ENCODE measurements at places on chromosomes 5 and 9. TPM values are rescaled to one million over a fixed set of nuclear protein-coding genes. Genes with fewer than 3 reads are reported as not detected.

- DNase-seq, result no peak
Measured at GRCh38 chr5:147557876-147558745, 48.2 kb upstream of the DPYSL3 start.

DNA sequence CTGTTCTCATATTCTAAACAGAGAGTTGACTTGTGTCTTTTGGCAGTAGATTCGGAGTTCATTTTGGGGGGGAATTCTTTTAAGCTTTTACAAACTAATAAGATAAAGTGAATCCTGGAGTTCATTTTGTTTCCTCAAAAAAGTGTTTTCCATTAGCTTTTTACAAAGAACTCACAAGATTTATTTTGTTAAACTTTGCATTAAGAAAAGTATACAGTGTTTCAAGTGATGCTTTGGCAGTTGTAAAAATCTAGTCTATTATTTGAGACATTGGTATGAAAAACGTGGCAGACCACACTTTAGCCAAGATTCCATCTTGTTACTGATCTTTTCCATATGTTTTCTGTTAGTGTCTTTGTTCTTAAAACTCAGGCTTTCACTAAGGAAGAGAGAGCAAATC lies 1.2 kb upstream of the OMD start:
- no peak for DNase-seq

Gene SPOCK1
- total RNA-seq, result 21.9 TPM

GRCh38 chr5:55063220-55063863 lies 39.1 kb upstream of the GZMA start:
- no peak for DNase-seq

Gene NANS
- 67.2 TPM for total RNA-seq

GRCh38 chr5:127070243-127070642 lies 3.1 kb downstream of the C5orf63 start:
- DNase-seq, result no peak

GRCh38 chr5:139212486-139212885 lies 14.3 kb upstream of the SIL1 start:
- DNase-seq, result no peak

- DNase-seq, result no peak
Measured at GRCh38 chr9:130640681-130641080, 23.7 kb upstream of the PRDM12 start.

GRCh38 chr5:137731176-137731575 lies 4.7 kb downstream of the KLHL3 start:
- DNase-seq, result no peak

DNA sequence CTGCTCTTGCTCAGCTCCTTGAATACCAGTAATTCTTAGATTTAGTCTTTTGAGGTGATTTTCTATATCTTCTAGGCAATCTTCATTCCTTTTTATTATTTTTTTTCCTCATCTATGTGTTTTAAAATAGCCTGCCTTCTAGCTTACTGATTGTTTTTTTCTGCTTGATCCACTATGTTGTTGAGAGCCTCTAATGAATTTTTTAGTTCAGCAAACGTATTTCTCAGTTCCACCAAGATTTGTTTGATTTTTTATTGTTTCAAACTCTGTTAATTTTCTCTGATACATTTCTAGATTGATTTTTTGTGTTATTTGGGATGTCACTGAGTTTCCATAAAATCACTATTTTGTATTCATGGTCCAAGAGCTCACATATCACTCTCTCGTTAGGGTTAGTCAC lies 9.5 kb downstream of the POLK start:
- DNase-seq, result no peak

Gene FIBCD1
- not detected for total RNA-seq

DNA sequence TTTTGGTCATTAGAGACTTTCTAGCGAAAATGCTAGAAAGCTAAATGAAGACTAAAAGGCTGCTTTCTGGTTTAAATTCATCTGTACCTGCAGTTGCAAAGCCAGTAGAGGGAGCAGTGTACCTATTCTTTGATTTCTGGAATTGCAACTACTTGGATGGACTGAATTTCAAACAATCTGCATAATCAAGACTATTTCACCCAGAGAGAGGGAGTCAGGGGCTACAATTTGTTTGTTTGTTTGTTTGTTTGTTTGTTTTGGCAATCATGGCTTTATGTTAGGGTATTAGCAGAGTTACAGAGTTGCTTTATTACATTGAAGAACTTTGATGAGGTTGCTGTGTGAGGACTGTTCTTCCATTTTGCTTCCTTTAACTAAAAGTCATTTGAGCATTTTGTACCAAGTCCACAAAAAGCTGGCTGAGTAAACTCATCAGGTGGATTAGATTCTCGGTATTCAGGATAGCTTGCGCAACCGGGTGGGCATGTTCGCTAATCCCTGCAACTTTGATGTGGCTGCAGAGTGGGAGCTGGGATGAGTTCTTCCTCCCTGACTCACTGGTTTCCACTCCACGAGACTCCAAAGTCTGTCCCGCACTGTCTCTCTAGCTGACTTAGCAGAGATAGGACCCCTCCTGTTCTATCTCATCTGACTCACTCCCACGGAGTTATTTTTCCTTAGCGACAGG lies 80.0 kb upstream of the TUT7 start:
- no peak for DNase-seq

DNA sequence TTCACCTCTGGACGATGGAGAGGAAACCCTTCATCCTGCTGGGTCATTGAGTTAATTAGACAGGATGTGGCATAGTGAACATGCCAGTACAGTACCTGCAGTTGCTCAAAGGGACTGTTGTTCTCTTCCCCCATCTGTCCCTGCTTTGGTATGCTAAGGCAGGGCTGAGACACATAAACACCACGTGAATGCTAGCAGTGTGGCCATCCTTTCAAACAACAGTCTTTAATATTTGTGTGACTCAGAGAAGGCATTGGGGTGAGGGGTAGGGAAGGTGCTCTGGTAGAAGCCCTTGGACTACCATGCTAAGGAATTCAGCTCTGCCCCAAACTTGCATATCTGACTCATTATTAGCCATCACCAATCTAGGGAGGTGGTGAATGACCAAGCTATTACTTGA lies 180.2 kb upstream of the ZNF618 start:
- DNase-seq, result no peak

Gene CDH9
- not detected for total RNA-seq

Gene EMB
- total RNA-seq, result 5.4 TPM

- no peak for DNase-seq
Measured at GRCh38 chr5:132391247-132391646, 21.7 kb downstream of the SLC22A5 start.

- no peak for DNase-seq
Measured at GRCh38 chr9:70411121-70411929, 3.1 kb downstream of the KLF9 start.

Gene C7
- 245 TPM for total RNA-seq

Gene NUDT2
- 20.9 TPM for total RNA-seq

DNA sequence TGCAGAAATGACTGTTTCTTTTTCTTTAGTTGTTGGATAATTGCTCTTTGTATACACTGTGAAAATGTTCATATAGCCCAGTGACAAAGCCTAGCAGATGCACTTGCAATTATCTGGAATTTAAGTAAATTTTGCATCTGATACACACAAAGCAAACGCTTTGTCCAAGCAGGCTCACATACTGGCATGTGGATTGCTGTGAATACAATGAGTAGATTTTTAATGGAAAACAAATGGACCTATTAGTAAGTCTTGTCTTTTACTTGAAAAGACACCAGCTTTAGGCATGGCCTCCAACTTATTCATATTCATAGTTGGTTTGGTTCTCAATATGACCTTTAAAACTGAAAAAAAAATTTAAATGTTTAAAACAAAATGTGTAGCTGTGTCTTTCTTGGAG lies 1299.8 kb upstream of the WWC1 start:
- no peak for DNase-seq

DNA sequence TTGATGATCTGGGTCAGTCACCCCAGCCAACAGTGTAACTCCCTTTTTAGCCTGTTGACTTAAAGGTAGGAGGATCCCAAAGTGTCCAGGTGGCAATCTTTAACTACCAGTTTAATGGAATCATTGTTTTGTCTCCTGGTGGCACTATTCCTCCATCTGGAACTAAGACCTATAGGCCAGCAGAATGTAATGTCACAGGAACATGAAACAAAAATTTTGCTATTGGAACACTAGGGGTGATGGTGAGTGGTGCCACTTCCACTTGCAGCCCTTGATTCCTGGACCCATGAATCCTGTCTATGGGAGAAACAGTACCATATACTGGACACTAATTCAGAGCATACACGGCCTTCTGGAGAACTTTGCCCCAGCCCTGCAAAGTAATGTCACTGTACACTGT lies 219.5 kb upstream of the RASA1 start:
- DNase-seq, result no peak

DNA sequence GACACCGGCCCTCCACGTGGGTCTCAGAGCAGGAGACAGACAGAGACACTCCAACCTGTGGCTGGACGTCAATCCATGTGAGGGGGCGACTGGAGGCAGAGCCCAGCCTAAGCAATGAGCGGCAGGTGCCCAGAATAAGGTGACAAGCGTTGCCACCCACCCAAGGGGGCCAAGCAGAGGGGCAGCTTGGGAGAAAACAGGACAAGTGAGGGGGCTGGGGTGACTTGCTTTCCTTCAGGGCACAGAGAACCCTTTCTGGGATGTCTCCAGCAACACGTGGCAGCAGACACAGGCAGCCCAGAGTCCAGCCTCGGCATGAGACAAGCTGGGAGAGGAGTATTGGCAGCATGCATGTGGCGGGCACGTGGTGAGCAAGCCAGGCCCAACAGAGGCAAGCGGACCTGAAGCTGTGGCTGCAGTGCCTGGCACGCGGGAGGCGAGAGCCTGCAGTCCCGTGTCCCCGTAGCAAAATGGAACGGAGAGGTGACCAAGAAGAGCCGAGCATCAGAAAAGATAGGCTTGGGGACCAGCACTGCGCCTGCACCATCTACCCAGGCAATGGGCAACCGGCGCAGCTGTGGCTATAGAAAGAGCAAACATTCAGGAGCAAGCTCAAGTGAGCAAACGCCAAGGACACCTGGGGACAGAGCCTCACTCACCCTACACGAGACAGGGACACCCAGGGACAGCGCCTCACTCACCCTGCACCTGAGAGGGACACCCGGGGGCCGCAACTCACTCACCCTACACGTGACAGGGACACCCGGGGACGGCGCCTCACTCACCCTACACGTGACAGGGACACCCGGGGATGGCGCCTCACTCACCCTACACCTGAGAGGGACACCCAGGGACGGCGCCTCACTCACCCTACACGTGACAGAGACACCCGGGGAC lies 6.2 kb downstream of the TERT start:
- no peak for DNase-seq

DNA sequence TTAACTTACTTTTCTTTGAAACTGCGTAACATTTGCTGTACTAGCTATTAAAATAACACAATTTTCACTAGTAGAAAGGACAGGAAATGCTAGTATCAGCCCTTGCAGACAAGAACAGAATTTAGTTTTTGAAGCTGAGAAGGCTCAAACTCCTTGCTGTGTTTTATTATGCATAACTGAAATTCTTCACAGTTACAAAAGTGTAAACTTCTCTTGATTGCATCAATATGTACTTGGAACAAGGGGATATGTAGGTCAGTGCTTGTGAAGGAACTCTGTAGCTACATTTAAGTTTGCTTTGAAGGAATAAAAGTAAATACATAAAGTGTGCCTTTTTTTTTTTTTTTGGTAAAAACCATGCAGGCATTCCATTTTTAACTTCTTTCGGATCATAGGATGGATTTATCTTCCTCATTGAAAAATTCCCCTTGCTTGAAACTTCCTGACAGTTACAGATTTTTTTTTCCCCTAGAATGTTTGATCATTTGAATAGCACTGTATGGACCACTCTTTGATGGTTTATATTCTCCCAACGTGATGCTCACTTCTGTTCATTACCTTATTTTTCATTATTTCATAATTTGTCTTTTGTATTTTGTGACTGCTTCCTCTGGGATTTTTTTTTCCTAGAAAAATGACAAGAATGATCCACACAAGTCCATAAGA lies 94.9 kb upstream of the DAB2 start:
- DNase-seq, result no peak

GRCh38 chr9:136331556-136332481 lies 4.5 kb downstream of the GPSM1 start:
- DNase-seq, result no peak

GRCh38 chr9:127886401-127886972 lies 9.0 kb upstream of the AK1 start:
- no peak for DNase-seq

Gene LCN9
- not detected for total RNA-seq

Gene ADGRD2
- total RNA-seq, result not detected

Gene HTR4
- 0.76 TPM for total RNA-seq

DNA sequence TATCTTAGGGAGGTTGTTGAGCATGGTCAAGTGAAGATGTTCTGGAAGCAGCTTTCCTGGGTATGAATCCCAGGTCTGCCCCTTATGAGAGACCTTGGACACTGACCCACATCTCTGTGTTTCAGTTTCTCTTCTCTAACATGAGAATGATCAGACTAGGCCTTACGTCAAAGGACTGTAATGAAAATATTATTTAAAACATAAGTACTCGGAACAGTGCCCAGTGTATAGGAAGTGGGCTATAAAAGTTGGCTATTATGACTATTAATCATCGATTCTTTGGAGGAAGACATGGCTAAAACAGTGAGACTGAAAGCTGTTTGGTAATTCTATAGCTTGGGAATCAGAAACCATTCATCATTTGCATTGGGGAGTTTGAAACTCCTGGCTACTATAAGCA lies 65.3 kb upstream of the MYO10 start:
- DNase-seq, result no peak
